ENCODE measurements at places on chromosomes 1 and 21.

GRCh38 chr1:63320022-63320721 is 2.2 kb upstream of the FOXD3 start:
- no peak for DNase-seq

DNA sequence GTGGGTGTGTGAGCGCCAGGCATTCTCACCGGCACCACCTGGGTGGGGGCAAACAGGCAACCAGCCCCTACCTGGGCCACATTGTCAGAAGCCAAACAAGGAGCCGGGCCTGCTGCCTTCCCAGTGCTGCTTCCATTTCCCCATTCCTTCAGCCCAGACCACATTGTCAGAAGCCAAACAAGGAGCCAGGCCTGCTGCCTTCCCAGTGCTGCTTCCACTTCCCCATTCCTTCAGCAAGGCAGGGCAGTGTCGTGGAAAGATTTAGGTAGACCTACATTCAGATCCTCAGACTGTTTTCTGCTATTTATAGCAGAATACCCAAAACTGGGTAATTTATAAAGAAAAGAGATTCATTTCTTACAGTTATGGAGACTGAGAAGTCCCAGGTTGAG is 47.0 kb upstream of the EFHD2 start:
- no peak for DNase-seq

DNA sequence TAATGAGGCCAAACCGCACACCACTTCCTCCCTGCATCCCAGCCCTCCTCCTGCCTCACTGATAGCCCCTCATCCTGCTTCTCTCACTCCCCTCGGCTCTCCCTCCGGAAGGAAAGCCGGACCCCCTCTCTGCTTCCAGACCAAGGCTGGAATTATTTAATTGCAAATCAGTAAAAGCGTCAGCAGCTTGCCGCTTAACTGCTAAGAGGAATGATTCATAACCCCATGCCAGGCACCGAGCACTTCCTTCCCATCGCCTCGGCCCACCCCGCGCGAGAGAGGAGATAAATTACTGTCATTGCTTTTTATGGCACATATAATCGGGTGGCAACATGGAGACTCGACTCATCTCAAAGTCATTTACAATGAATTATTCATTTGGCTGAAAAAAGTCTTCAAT is 77.3 kb downstream of the UBIAD1 start:
- DNase-seq = no peak

GRCh38 chr1:167563579-167564246 is 10.2 kb upstream of the CREG1 start:
- no peak for DNase-seq

GRCh38 chr1:64923294-64923718 is 43.0 kb downstream of the JAK1 start:
- no peak for DNase-seq

DNA sequence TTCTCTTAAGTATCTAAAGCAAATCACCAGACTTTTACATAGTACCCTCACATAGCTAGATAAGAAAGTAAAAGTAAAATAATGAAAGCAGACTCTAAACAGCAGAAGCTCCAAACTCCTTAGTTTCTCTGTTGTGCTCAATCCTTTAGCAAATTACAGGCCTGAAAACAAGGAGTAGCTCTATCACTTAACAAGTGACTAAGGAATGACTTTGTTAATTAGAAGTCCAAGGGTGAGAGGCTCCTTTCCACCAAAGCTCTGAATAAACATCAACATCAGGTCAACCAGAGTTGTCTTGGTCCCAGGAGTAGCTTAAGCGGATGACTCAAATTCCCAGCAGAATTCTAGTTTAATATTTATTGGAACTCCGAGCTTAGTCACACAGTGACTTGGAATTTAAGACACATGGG is 5.9 kb downstream of the NRIP1 start:
- DNase-seq = no peak

DNA sequence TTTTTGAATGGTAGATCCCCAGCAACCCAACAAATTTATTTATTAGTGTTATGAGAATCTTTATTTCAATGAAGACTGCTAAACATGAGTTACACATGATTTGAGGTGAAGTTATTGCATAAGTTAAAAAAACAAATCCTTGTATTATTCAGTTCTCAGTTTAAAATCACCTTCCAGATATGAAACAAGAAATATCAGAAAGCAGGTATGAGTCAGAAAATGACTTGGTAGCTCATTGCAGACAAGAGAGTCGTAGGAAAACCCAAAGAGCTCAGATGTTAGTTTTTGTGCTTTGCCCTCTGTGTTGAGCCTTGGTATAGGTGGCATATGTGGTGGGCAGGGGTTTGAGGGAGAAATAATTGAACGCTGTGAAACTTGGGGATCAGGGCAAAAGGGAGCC is 339.4 kb downstream of the BRINP3 start:
- no peak for DNase-seq

GRCh38 chr1:147620543-147620942 is 49.8 kb downstream of the ACP6 start:
- no peak for DNase-seq

DNA sequence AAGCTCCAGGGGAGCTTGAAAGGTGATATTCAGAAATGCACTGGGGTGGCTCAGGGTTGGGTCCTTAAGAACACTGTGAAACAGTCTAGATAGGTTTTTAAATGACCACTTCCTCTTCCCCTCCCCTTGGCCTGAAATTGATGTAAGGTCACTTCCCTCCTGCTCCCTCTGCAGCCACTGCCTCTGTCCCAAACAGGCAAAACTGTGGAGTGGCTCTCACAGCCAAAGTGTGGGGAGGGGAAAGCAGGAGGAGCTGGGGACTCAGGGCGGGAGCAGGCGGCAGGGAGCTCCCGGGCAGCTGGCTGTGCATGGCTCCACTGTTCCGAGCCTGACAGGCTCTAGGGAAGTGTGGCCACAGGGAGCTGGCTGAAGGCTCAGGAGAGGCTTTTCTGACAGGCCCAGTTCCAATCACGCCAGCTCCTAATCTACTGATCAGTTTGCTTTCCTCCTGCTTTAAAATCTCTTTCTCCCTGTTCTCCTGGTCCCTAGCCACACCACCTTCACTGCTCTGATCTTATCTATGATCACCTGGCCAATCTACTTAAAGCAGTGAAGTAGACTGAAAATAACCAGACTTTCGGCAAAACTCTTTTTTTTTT is 5.1 kb upstream of the CSRP1 start:
- DNase-seq = peak; percentile 71

- no peak for DNase-seq
Measured at GRCh38 chr1:8252266-8252951, 65.5 kb upstream of the SLC45A1 start.

GRCh38 chr1:7422081-7422480 is 349.0 kb upstream of the VAMP3 start:
- DNase-seq = no peak

GRCh38 chr1:27603309-27603680 is 649 bp downstream of the AHDC1 start:
- DNase-seq = no peak

DNA sequence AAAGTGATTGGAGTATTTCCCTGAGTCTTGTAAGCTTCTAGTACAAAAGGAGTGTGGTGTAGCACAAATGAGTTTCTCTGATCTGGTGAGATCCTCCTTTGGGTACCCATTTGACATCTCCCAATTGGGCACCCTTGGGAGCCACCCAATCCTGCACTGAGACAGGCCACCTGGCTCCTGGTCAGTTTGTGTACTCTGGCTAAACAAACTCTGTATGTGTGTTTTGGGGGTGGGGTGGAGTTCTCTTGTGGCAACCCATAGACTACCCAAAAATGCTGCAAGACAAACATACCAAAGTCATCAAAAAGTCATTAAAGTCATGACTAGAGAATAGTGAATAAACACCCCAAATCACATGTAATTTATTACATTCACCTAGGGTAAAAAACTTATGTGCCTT is 8.4 kb upstream of the HIVEP3 start:
- DNase-seq = no peak

GRCh38 chr1:53511933-53512806 is 53.0 kb downstream of the DMRTB1 start:
- DNase-seq = no peak

DNA sequence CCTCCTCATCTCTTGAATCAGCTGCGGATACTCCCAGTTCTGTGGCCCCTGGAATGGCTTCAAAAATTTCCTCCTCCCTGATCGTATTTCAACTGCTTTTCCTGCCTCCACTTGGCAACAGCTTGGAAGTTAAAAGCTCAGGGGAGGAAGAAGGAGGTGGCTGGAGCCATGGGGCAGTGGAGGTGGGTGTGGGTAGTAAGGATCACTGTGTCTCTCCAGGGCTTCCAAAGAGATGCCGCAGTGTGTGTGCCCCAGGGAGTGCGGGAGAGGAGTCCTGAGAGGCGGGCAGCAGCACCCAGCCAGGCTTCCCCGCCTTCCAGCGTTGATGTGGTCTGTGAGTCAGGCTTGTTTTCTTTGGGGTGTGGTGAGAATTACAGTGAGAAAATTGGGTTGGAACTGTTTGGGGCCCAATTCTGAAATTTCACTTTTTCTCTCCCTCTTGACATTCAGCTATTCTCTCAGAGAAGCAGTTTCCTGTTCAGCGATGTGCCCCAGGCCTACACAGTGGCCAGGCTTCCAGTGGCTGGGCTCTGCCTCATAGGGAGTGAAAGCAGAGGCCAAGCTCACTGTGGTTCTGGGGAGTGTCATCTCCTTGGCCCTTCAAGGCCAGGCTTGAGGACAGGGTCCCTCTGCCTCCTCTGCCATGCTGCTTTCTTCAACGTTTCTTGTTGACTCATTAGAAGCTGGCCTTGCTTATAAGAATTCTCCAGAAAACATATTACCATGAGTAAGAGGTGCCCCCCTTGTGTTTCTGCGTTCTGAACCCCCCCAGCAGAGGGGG is 69.0 kb downstream of the PGM1 start:
- DNase-seq = no peak

GRCh38 chr1:31736675-31737074 is 27.5 kb downstream of the ADGRB2 start:
- no peak for DNase-seq

- DNase-seq = no peak
Measured at GRCh38 chr1:168159251-168159650, 19.5 kb upstream of the TIPRL start.

DNA sequence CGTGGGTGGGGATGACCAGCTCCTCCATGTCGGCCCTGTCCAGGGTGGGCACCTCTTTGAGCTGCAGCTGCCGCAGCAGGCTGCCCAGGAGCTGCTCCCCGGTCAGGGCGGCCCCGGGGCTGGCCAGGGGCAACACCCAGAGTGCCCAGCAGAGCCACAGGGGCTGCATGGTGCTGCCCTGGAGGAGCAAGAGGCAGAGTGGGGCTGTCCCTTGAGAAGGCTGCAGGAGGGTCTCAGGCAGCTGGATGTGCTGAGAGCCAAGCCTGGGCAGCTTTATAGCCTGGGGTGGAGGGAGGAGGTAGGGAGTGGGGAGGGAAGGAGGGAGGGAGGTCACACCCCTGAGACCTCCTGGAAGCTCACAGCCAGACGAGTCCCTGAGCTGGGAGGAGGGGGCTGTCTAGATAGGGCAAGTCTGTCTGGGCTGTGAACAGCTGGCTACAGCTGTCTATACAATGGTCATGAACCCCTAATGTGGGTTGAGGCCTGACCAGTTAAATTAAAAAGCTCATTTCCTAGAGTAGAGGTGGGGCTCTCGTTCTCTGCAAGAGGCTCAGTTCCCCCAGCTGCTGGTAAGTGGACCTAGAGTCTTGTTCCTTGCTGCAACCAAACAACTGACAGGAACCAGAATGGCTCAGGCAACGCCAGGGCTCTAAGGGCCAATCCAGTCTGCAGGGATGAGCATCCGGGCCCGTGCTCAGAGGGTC is at the start of gene LEFTY1:
LEFTY1 (minus strand) TSS at position 249 of the 704 bp plus-strand sequence; CDS start at position 169, 80 bp downstream.
- DNase-seq = no peak

- DNase-seq = peak; percentile 33
Measured at GRCh38 chr1:21255284-21255942, 34.9 kb downstream of the ECE1 start.

DNA sequence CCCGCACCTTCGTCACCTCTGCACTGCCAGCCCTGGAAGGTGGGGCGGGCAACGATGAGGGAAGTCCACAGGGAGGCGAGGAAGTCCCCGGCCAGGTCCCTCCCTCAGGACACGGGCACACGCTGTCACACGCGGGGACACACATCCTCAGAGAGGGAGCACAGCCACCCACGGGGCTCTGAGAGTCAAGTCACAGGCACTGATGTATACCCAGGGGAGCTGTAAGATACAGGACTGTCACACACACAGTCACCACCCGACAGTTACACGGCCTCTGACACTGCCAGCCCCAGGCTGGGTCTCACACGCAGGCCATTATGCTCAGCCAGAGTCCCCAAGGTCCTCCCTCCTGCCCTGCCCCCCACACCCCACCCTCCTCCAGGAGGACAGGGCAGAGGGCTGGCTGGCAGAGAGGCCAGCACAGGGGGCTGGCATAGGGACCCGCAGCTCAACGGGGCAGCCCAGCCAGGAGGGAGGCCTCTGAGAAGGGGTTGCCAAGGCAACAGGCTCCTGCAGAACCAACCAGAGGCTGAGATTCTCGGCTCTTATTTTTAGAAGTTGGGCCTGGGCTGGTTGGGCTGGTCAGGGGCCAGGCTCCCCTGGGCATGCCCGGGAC is 17.7 kb upstream of the ADGRB2 start:
- no peak for DNase-seq

GRCh38 chr21:41929248-41929647 is 24.6 kb downstream of the C2CD2 start:
- DNase-seq = no peak

GRCh38 chr1:214846276-214846675 is 236.3 kb upstream of the KCNK2 start:
- DNase-seq = no peak

DNA sequence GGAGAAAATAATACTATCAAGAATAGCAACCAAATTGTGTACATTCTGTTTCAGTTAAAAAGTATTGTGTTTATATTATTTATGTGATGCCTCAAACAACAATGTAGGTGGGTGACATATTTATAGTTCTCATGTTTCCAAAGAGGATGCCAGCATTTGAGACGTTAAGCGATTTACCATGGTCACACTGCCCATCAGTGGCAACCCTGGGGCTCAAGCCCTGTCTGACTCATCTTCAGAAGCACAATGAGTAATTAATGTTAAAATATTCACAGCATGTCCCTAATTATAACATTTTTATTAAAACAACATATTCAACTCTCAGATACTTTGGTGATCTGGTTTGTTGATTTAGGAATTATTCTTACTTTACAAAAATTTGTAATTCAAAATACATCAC is 409.4 kb downstream of the BRINP3 start:
- no peak for DNase-seq

DNA sequence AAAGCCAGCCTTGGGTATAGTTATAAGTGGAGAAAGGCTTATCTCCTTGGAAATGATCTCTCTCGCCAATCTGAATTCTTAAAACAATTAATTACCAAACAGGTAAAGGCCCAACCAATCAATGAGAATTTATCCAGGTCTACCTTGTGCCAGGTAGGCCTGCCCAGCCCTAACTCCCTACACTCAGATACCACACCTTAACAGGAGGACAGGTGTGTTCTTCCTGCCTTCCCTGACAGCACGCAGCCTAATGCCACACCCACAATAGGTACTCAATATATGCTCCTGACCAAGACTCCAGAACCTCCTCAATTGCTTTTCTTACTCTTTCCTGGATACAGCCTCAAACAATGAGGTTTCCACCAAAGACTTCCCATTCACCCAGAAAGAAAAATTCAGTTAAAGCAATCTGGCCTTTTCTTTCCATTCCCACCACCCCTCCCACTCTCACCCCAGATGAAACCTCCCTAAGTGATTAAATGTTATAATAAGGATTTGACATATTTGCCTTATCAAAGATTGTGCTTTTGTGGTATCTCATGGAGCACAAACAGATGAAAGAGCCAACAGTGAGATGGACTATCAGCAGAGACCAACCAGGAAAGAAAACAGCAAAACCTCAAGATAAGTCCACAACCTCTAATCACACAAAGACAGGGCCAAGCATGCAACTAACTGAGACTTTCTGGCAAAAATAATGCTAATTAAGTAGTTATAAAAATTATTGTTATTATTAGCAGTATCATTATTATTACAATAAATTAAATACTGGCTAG is 25.6 kb downstream of the TRABD2B start:
- no peak for DNase-seq
